Fibroblast of gingiva (primary cell): ENCODE measurements at places on chromosomes 16 and 17.

GRCh38 chr17:50531428-50532025, 1.0 kb upstream of the EPN3 start:
- no peak for DNase-seq

DNA sequence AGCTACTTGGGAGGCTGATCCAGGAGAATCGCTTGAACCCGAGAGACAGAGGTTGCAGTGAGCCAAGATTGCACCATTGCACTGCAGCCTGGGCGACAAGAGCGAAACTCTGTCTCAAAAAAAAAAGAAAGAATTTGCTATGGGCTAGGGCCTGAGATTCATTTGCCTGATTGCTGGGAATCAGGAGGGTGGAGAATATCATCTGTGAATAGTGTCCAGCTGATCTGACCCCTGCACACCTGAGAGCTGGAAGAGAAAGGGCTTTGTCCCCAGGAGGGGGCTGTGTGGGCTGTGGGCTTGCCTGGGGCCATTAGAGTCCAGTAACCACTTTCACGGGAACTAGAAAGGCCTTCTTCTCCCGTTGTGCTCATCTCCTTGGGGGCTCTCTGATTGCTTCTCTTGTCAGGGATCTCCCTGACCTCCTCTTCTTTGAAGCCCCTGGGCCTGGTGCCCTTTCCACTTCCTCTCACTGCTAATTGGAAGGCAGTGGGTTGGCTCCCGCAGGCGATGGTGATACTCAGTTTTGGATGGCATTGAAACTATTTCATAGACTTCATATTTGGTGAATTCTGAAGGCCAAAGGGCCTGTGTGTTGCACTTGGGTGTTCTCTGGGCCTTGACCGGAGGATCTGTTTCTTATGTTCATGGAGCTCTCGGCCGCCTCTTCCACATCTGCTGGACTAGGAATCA, 66.1 kb upstream of the NFAT5 start:
- no peak for DNase-seq

DNA sequence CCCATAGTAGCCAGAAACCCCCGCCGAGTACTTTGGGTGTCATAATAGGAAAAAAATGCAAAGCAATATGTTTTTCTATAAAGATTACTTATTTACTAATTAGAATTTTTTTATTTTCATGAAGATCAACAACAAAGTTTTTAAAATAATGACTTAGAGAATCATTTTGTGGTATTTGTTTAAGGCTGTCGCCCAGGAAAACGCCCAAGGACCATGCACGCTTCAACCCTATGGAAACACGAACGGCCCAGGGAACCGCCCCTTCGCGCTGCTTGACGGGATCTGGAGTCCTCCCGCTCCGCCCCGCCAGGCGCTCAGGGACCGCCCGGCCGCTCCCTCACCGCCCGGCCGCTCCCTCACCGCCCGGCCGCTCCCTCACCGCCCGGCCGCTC, 408 bp upstream of the KPNA2 start:
- no peak for DNase-seq

- no peak for DNase-seq
Observed at GRCh38 chr17:78658281-78658785, 81.1 kb upstream of the DNAH17 start.

GRCh38 chr16:1180549-1181403, 27.9 kb downstream of the CACNA1H start:
- no peak for DNase-seq

GRCh38 chr16:48619547-48619946, 9.6 kb upstream of the N4BP1 start:
- DNase-seq = no peak

GRCh38 chr17:64707050-64707591, 45.0 kb upstream of the SMURF2 start:
- DNase-seq = peak; percentile 93

GRCh38 chr16:56734429-56734828, 4.5 kb downstream of the NUP93 start:
- DNase-seq = no peak

GRCh38 chr16:2528161-2529060, 2.8 kb downstream of the CEMP1 start:
- no peak for DNase-seq

- DNase-seq = peak; percentile 15
Observed at GRCh38 chr16:57871456-57871855, 69.2 kb upstream of the KIFC3 start.

- DNase-seq = no peak
Observed at GRCh38 chr17:19707728-19708221, 8.6 kb downstream of the SLC47A2 start.

DNA sequence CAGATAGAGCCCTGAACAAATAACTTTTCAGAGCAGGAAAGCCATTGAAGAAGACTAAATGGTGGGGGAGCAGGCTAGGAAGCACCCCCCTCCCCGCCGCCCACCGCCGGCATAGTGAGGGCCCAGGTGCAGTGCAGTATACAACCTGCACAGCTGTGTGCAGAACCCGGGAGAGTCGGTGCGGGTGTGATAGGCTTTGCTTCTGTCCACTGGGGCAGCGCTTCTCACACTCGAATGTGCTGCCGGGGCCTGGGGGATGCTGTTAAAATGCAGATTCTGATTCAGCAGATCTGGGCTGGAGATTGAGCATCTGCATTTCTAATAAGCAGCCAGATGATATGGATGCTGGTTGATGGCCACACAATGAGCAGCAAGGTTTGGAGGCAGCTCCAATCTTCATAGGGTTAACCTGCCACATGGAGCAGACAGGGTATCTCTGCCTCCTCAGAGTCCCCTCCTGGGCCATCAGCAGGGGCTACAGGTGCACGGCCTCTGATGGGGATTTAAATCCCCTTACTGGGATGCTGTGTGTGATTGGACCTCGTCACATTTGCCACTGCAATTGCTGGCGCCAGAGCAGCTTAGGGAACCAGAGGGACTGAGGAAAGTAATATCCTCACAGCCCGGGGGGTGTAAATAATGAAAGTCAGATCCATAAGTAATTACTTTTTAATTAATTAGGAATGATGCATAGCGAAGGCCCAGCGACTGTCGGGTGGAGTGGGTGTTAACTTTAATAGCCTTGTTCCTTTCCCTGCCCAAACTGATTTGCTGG, 172.0 kb upstream of the RPL38 start:
- DNase-seq = no peak

DNA sequence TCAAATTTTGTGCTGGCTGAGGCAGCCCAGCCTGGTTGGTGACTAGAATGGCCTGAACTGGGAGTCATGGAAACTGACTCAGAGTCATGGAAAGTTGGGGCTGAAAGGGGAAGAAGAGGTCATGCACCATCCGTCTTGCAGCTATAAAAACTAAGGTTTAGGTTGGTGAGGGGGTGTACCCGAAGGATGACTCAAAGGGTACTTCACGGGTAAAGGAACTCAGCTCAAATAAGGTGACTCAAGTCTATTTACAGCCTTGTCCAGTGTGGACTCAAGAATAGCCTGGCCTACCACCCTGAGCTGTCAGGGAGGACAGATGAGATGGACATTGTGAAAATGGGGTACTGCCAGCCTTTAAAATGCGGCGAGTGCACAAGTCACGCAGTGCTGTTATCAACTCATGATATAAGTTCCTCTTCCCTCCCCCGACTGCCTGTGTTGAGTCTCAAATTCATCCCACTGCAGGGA, 18.6 kb downstream of the CD300LB start:
- DNase-seq = no peak

DNA sequence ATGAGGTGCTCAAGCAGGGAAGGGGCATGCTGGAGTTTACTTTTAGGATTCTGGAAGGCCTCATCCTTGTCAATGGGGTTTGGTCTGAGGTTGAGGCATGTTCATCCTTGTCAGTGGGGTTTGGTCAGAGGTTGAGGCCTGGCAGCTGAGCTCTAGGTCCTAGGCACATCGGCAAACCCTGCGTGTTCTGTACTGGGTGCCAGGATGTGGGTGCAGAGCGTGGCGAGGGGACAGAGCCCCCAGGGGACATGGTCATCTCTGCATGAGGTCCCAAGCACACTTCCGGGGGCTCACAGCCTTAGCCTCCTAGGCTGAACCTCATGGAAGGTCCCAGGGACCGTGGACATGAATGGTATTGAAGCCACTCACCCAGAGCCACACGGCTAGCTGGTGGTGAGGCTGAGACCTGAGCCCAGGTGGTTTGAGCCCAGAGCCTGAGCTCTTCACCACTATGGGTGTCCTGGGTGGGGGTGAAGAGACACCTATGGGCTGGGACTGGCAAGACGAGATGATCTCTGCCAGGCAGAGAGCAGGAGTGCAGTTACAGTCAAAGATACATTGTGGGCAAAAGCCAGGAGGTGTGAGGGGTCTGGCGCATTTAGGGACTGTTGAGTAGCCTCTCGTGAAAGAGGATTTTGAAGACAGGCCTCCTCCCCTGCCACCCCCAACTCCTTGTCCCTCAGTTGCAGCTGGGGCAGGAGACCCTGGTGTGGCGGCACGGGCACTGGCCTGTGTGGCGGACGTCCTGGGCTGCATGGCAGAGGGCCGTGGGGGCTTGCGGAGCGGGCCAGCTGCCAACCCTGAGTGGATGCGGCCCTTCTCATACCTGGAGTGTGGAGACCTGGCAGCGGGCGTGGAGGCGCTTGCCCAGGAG, 19.3 kb downstream of the FCSK start:
- DNase-seq = no peak

DNA sequence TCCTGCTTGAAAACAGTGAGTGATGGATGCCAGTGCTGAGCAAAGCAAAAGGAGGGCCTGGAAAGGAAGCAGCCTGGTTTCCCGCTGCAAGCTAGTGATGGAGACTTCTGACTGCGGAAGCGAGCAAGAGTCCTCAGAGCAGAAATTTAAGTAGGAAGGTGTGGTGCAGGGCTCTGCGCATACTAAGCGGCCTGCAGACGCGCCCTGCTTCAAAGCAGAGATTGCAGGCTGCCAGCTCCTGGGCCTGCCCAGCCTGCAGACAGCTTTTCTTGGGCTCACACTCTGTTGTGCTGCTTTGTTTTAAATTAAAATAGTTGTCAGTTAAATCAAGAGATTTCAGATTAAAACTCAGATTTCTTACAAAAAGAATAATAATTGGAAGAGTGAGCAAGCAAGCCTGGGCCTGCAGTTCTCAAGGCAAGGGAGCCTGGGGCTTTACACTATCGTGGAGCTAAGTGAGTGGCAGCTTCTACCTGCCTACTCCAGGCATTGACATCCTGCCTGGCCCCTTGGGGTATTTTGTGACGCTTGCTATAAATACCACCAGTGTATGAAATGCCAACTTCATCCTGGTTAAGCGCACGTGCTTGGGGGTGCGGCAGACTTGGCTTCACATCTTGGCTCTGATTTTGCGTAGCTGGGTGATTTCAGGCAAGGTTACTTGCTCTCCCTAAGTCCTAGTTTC, 237.3 kb downstream of the XYLT1 start:
- DNase-seq = no peak

DNA sequence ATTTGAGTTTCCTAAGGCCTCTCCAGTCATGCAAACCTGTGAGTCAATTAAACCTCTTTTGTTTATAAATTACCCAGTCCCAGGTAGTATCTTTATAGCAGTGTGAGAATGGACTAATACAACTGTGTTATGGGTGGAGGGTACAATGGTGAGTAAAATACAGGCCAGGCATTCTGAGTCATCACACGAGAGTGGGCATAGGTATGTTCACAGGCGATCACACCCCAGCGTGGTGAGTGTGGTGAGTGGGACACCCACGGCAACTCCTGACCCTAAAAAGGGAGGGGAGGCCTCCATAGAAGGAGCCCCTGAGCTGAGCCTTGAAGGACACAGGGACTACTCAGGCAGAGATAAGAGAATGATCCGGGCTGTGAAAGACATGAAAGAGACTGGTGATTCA, 22.6 kb upstream of the MAPT start:
- DNase-seq = no peak

DNA sequence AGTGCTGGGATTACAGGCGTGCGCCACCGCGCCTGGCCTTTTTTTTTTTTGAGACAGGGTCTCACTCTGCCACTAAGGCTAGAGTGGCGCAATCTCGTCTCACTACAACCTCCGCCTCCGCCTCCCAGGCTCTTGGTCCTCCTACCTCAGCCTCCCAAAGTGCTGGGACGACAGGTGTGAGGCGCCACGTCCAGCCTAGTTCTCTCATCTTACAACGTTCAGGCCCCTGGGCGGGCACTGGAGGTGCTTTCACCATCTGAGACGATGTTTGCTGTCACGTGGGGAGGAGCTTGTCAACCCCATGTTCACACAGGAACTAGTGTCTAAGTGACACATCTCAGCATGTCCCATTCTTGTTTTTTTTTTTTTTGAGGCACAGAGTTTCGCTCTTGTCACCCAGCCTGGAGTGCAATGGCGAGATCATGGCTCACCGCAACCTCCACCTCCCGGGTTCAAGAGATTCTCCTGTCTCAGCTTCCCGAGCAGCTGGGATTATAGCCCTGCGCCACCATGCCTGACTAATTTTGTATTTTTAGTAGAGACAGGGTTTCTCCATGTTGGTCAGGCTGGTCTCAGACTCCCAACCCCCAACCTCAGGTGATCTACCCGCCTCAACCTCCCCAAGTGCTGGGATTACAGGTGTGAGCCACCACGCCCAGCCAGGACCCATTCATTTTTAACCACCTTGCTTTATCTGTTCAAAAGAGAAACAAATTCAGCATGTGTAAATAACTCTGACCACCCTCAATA, 5.2 kb upstream of the FANCA start:
- no peak for DNase-seq

DNA sequence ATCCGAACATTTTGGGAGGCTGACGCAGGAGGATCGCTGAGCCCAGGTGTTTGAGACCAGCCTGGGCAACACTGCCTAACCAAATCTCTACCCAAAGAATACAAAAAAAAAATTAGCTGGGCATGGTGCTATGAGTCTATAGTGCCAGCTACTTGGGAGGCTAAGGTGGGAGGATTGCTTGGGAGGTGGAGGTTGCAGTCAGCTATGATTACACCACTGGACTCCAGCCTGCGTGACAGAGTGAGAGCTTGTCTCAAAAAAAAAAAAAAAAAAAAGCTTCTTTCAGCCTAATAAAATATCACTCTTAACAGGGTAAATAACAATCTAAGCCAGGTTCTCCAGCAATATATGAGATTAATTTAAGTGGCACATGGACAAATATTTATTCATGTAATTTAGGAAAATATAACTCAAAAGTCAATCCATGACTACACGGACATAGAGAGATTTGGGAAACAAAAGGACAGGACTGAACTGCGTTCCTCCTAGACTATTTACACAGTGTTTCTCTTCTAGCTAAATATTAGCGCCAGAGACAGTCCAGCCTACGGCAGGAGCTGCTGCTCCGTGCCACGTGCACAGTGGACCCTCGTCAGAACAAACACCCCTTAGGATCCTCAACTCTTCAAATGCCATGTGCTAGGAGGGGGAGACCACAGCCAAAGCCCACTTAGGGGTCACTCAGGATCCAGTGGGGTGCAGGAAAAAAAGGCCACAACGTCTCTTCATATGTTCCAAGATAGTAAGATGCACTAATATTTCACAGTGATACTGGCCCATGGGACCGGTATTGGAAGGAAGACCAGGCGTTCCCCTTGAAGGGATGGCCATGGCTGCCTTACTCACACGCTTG, 8.7 kb downstream of the USP36 start:
- DNase-seq = no peak

GRCh38 chr17:82496529-82497434, 22.8 kb upstream of the FOXK2 start:
- DNase-seq = peak; percentile 89
